ENCODE measurements at places on chromosomes 4 and X.

DNA sequence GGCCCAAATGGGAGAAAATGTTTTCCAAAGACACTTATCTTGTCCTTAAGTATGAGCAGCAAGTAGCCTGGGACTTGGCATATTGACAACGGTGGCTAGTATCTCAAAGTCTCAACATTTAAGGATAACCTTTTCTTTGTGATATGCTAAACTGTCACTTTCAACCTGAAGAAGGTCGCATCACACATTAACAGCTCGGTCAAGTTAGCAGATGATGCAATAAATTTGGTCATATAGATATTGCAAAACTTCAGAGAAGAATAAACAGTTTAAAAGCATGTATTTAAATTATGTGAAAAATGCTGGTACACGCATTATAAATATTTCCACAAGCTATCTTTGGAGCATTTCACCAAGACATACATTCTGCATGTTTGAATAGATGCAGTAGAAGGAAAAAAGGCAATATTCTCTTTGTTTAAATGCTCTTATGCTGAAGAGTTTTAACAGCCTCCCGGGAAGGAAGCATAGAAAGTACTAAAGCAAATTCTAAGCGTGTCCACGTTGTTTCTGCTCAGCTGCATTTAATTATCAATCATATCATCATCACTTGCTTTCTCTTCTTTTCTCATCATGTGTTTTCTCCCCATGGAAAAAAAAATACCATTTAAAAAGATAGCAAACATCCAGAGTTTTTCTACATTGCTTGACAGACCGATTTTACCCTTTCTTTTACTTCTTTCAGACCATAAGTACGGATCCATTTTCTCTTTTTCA lies 24.2 kb downstream of the ARHGAP6 start:
- DNase-seq, result no peak

- DNase-seq, result peak; percentile 77
Measured at GRCh38 chr4:6986072-6986780, 56.9 kb upstream of the TADA2B start.

DNA sequence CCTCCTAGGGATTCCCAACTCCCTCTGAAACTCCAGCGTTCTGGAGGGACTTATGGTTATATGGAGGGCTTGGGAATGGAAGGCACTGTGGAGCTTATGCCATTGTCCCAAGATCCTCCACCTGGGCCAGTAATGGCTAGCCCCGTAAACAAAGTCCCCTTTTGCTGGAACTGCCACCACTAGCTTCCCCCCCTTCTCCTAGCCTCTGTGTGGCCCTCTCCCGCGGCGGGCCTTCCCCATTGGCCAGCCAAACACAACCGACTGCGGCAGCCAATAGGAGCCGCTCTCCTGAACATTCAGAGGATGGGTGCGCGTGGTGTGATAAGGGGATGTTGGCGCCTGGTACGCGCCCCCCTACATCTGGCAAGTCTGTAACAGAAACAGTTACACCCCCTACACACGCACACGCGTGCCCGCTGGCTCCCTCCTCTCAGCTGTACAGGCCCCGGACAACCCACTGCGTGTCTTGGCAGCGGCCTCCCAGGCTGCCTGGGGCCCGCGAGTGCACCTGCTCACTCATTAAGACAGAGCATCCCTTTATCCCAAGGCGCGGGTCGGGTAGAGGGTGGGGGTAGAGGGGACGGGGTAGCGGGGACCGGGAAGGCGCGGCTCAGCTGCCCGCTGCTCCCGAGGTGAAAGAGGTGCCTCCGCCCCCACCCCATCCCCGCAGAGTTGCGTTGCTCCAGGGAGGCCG lies 863 bp upstream of the RAB33A start:
- peak; percentile 94 for DNase-seq

- DNase-seq, result peak; percentile 60
Measured at GRCh38 chrX:11100281-11101035, 10.7 kb upstream of the HCCS start.

DNA sequence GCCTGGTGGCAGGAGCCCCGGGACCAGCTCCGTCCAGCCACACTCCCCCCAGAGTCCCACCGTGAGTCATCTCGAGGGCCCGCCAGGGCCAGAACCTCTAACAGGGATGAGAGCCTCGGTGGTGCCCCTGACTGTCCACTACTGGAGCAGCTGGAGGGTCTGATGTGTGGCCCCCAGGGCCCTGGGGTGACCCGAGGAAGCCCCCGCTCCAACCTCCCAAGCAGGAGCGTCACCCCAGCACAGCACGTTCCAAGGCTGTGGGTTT lies 135.9 kb upstream of the NKX1-1 start:
- no peak for DNase-seq

DNA sequence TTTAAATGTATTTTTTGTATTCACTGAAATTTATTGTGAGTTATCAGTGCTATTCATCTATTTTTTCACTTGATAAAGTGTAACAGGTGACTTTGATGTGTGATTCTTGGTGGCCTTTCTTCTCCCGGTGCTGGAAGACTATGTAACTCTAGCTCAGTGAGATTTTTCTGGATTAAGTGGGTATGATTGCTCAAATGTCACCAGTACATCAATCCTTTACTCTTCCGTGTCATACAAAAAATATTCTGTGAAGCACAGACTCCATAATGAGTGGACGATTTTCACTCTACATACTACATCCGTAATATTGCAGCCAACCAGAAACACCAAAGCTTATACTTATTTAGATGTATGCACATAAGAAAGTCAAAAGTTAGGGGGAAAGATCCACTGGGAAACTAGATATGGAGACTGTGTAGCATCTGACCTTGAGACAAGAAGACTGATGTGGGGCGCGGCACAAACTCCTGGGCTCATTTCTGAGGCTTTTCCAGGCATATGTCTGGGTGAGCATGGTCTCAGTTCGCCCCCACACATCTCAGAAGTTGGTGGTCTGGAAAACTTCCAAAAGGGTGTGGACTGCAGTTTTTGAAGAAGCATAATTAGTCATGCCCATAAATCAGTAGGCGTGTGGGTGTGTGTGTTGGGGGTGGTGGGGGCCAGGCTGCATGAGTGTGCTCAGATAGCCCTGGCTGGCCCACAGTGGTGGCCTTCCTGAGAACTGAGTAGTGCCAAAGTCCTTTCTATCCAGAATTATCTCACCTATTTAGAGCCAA lies 53.9 kb upstream of the TENM3 start:
- DNase-seq, result no peak

GRCh38 chrX:72095370-72095769 lies 36.3 kb downstream of the RTL5 start:
- no peak for DNase-seq

- DNase-seq, result no peak
Measured at GRCh38 chr4:153514001-153514526, 47.9 kb downstream of the TMEM131L start.

All from globus pallidus (tissue), 1 donor.